ENCODE measurements at places on chromosomes 13 and 19.

GRCh38 chr13:43363156-43363953 lies 340.0 kb downstream of the DNAJC15 start:
- no peak for DNase-seq

- DNase-seq = no peak
Measured at GRCh38 chr13:68984688-68985319, 1122.8 kb upstream of the ATXN8OS start.

DNA sequence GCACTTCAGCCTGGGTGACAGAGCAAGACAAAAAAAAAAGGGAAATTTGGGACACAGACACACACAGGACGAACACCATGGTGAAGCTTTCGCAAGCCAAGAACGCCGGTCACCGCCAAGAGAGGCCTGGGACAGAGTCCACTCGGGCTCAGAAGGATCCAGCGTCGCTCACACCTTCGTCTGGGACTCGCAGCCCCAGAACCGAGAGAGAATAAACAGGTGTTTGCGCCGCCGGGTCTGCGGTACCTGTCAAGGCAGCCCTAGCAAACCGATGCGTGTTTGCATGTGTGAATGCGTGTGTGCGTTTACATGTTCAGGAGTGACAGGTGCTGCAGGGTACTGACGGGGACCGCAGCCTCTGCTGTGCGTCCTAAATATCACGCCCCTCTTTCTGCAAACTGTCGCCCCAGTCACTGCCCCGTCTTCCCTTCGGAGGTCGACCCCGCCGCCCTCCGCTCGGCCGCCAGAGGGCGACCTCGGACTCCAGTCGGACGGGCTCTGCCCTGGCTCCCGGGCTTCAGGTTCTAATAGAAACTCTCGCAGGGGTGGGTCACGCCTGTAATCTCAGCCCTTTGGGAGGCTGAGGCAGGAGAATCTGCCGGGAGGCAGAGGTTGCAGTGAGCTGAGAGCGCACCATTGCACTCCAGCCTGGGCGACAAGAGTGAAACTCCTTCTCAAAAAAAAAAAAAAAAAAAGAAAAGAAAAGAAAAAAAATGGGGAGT lies 11.8 kb upstream of the CSNK1G2 start:
- DNase-seq = peak; percentile 60

GRCh38 chr19:42467183-42467760 lies 24.5 kb upstream of the CXCL17 start:
- no peak for DNase-seq

DNA sequence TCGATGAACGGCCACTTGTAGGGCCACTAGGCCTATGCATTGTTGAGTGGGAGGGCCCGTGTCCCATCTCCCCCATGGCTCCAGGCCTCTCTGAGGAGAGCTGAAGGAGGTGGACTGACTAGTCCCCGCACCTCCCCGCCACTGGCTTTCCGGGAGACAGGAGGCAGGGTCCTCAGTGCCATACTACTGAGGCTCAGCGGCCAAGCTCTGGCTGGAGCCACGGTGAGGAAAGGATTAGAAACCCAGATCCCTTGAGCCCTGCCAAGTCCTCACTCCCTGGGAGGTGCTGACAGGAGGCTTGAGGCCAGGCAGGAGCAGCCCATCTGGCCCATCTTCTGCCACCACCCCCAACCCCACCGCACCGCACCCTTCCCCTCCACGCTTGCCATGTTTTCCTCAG lies 29.0 kb downstream of the CCDC8 start:
- no peak for DNase-seq

DNA sequence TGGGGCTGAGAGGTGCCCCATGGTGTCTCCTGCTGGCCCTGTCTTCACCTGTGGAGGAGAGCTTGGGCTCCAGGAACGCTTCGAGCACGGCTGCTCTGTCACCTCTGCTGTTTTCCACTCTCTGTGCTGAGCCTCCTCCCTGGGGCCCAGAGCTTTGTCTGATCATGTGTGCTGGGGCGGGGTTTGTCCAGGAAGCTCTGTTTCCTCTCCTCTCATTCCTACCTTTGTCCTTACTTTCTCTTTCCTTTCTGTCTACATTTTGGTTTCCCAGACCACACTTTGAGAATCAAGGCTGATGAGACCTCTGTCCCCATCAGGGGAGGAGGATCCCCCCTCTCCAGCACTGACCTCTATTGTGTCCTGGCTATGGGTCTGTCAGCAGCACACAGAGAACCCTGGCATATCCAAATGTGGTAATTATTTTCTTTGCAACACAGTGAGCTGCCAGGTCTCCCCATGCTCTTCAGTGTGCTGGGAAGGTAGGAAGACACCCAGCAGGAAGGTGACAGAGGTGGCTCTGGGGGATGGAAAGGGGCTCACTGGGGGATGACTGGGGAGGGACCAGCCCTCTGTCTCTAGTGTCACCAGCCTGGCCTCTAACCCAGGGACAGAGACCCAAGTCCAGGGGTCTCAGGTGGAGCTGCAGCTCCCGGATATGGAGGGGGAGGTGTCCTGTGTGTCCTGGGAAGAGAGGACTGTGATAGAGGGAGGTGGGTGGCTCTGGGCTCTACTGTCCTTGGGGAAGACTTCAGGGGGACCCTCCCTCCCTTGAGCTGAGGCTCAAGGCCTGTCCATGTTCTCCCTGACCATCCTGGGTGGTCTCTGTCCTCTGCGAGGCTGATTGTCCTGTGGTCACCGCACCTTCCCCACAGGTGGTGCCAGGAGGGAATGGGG lies at the start of gene CEACAM1:
TSS of gene CEACAM1 (minus strand) at position 128 of the 894 bp plus-strand sequence. CDS start at position 21, 107 bp downstream.
- DNase-seq = no peak

DNA sequence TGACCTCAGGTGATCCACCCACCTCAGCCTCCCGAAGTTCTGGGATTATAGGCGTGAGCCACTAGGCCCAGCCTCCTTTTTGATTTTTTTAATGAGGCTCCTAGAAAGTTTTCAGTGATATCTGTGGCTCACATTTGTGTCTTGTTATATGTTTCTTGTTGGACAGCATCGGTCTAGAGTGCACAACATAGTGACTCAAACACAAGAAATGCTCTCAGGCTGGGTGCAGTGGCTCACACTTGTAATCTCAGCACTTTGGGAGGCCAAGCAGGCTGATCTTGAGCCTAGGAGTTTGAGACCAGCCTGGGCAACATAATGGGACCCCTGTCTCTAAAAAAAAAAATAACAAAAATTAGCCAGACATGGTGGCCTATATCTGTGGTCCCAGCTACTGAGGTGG lies 8.2 kb downstream of the PHF11 start:
- DNase-seq = no peak

DNA sequence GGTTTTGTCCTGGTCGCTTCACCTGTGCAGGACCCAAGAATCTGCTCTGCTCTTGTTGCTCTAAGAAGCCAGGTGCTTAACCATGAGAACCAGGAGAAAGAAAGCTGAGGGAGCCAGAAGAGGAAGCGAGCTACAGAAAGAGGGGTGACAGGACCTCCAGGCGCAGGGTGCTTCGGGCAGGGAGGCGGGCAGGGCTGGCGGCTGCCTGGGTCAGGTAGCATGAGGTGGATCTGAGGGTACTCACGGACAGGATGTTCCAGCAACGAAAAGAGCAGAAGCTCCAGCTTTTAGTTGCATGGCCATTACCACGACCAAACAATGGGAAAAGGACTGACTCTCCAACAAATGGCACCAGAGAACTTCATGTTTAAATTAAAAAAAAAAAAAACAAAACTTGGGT lies 59.9 kb downstream of the ZNF724 start:
- DNase-seq = no peak

GRCh38 chr13:42788601-42789000 lies 7.2 kb downstream of the FAM216B start:
- DNase-seq = no peak

DNA sequence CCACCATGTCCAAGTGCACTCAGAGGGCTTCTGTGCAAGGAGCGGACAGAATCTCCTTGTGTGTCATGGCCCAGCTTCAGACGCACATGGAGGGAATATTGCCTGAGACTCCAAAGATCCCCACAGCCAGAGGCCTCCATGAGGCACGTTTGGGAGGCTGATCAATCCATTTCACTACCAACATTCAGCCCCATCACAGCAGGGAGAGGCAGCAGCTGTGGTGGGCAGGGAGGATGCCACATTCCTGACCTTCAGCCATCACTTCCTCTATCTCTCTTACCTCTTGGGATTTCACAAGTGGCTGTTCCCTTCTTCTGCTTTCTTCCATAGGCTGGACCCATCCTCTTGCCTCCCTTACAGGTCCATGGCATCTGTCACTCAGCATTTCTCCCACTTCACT lies 82.4 kb upstream of the MBNL2 start:
- DNase-seq = no peak

- DNase-seq = no peak
Measured at GRCh38 chr19:10061717-10062310, 24.3 kb upstream of the SHFL start.

- DNase-seq = no peak
Measured at GRCh38 chr13:52847682-52848432, 583 bp downstream of the PCDH8 start.

DNA sequence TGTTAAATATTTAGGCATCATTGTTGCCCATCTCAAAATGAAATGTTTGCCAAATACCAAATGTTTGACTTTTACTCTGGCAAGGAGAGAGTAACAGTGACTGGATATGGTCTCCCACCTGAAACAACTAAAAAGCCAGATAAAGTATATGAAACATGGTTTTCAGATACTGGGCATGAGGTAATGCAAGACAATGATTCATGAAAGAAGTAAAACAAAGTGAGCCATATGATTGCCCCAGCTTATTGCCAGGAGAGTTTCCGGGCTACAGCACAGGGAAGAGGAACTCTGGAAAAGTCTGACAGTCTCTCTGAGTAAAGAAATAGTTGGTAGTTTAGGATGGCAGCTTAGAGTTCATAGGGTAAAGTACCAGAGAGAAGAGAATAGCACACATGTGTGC lies 354.6 kb downstream of the DNAJC15 start:
- no peak for DNase-seq
